ENCODE measurements at places on chromosomes 12 and 14.
A peak's percentile ranks its signal among the peaks of the same experiment; 100 is the strongest.

- no peak for DNase-seq
Observed at GRCh38 chr14:96482986-96483385, 19.2 kb upstream of the PAPOLA start.

DNA sequence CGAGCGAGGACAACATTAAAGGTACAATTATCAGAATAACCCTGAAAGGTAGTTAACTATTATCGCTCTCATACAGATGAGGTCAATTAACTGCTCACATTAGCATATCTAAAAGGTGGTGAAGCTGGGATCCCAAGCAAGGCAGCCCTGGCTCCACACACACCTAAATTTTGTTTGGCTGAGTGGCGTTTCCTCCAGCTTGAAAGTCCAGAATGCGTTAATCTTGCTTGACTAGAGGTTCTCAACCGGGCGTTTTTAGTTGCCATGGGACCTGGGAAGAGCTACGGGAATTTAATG is 531 bp downstream of the DLGAP5 start:
- DNase-seq, result no peak

- DNase-seq, result no peak
Observed at GRCh38 chr12:119198440-119198839, 19.7 kb downstream of the HSPB8 start.

DNA sequence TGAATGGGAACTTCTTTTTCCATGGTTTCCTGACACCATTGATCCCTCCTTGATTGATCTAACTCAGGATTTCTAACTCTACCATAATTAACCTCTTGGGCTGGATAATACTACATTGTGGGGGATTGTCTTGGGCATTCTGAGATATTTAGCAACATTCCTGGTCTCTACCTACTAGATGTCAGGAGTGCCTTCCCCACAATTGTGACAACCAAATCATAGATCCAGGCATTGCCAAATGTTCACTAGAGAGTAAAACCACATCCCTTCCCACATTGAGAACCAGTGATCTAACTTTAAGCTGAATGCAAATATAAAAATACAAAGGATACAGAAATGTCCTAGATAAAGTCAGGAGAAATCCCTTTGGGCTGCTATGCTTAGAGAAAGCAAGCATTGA is 36.9 kb upstream of the CCDC198 start:
- no peak for DNase-seq

GRCh38 chr12:26116829-26117715 is 7.8 kb downstream of the BHLHE41 start:
- peak; percentile 34 for DNase-seq

GRCh38 chr12:22255097-22255496 is 79.4 kb downstream of the ST8SIA1 start:
- no peak for DNase-seq
